ENCODE measurements at places on chromosomes 5 and 9.
A peak's percentile ranks its signal among the peaks of the same experiment; 100 is the strongest.

DNA sequence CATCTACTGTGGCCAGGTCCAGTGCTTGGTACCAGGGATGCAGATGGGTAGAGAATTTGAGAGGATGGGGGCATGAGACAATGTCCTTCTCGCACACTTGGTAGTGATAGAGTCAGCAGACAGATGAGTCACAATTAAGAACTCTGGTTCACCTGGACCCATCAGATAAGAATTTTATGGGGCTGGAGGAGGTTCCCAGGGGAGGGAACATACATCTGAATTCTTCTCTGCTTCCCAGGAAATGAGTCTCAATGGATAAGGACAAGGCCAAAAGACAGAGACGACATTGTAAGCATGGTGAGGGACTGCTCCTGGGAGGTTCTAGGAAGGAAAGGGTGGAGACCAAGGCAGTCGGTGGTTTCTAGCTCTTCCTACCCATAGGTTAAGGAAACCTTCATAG, 5.3 kb downstream of the SLC4A9 start:
- ATAC-seq = no peak

- no peak for ATAC-seq
Measured at GRCh38 chr9:89051421-89052025, 60.3 kb downstream of the S1PR3 start.

DNA sequence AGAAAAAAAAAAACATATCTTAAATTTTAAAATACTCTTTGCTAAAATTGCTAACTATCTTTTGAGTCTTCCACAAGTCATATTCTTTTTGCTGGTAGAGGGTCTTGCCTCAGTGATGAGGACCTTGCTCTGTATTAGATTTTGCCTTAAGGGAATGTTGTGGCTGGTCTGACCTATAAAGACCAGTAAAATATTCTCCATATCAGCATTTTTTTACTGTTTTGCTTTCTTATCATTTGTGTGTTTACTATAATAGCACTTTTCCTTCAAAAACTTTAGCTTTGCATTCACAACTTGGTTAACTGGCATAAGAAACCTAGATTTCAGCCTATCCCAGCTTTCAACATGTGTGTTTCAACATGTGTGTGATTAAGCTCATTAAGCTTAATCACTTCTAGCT, 224.7 kb upstream of the CDH18 start:
- ATAC-seq = no peak

- no peak for ATAC-seq
Measured at GRCh38 chr5:175591293-175591692, 66.6 kb upstream of the HRH2 start.

- ATAC-seq = no peak
Measured at GRCh38 chr5:157189223-157189622, 8.6 kb downstream of the ITK start.

DNA sequence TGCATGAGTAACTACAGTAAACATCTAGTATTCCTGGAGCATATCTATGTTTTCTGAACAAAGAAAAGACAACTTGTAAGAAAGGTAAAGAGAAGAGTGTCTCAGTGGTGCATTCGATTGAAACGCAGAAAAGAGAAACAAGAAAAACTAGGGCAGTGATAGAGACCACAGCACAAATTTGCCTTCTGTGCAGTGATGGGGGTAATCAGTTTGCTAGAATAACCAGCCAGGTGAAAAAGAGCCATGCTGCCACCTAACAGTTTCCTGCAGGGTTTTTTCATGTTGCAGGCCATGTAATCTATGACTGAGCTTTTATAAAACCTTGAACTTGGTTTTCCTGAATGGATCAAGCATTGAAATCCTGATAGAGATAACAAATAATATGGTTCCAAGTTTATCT, 198.4 kb upstream of the MEF2C start:
- ATAC-seq = peak; percentile 75

GRCh38 chr5:147519380-147519779, 9.5 kb upstream of the DPYSL3 start:
- ATAC-seq = no peak

DNA sequence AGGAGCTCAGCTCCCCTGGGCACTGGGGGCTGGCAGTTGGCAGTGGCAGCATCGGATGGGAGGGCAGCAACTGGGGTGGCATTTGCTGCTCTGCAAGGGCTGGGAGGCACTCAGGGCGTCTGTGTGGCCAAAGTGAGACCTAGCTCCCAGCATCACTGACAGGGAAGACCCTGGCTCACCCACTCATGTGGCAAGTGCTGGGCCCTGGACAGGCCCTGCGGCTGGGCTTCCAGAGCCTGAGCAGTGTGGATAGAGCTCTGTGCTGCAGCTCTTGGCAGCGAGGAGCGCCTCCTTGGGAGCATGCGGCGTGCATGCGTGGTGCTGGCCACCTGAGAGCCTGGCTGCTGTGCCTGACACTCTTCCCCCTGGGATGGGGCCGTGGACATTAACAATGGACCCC, 10.2 kb downstream of the CEP72 start:
- no peak for ATAC-seq

DNA sequence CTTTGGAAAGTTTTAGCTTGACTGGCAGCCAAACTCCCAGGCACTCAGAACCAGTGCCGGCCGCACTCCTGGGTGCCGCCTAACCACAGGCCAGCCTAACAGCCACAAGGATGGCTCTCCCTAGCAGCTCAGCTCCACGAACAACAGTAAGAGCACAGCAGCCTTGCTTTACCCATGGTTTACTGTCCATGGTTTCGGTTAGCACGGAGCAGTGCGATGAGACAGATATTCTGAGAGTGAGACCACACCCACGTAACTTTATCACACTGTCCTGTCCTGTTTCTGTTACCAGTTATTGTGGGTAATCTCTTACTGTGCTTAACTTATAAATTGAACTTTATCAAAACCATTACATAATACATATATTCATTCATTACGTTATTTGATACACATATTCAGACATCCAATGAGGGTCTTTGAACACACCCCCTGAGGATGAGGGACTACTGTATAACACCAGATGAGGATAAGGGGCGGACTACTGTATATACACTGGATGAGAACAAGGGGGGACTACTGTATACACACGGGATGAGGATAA, 12.4 kb downstream of the CLPTM1L start:
- ATAC-seq = no peak

- no peak for ATAC-seq
Measured at GRCh38 chr5:58012102-58012501, 447.8 kb downstream of the PLK2 start.

DNA sequence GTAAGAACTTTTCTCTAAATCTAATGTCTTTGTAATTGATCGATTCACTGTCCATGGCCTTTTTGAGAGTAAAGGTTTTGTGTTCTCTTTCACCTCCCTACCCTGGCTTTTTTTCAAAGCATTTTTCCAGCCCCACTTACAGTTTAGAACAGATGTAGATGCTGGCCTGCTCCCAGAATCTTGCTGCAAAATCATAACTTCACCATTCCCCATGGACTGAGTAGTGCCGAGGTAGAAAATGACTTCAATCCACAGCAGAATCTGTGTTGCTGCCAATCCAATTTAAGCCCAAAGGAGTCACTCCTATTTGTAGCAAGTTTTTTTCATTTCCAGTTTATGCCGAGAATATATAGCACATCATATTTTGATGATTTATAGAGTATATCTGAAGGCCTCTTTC, 46.5 kb upstream of the CEMIP2 start:
- ATAC-seq = no peak
